ENCODE measurements at places on chromosomes 1 and 21.

DNA sequence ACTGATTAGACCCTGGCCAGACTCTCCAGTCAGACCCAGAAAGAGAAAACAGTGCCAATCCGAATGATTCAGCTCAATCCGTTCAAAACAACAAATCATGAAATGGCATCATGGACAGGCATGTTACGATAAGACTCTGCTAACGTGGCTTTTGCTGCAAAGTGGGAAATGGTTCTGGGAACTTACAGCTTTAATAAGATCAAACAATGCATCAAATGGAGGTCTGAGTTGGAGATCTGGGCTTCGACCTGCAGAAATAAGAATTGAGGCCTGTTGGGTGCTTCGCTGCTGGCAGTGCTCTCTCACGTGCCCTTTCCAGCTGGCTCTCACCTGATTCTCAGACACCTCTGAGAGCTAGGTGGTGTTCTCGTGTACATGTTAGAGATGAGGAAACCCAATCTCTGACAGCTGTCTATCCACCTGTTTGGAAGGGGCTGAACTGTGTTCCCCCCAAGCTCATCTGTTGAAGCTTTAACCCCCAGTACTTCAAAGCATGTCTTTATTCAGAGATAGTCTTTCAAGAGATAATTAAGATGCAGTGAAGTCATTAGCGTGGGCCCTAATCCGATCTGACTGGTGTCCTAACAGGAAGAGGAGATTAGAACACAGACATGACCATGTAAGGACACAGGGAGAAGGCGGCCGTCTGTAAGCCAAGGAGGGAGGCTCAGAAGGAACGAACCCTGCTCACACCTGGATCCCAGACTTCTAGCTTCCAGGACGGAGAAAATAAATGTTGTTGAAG, 45.5 kb upstream of the ETS2 start:
- DNase-seq, result no peak

- peak; percentile 38 for DNase-seq
Measured at GRCh38 chr1:91731815-91732214, 154.1 kb downstream of the TGFBR3 start.

DNA sequence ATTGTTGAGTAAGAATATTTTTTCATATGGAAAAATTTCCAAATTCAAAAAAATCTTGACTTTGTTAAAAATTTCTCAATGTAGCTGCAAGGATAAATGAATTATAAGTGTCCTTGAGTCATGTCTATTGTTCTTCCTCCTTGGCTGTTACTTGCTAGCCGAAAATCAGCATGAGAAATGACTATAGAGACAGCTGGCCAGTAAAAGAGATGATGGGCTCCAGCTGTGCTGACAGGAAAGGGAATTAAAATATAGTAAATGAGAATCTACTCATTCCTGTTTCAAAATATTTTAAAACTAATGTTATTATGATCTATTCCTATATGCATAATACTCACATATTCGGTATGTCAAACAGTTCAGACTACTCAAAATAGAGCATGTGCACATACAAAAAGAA, 1292.6 kb downstream of the BRINP3 start:
- no peak for DNase-seq

- no peak for DNase-seq
Measured at GRCh38 chr1:34128186-34128889, 36.7 kb downstream of the CSMD2 start.

- no peak for DNase-seq
Measured at GRCh38 chr21:32806810-32807386, 35.3 kb upstream of the PAXBP1 start.

DNA sequence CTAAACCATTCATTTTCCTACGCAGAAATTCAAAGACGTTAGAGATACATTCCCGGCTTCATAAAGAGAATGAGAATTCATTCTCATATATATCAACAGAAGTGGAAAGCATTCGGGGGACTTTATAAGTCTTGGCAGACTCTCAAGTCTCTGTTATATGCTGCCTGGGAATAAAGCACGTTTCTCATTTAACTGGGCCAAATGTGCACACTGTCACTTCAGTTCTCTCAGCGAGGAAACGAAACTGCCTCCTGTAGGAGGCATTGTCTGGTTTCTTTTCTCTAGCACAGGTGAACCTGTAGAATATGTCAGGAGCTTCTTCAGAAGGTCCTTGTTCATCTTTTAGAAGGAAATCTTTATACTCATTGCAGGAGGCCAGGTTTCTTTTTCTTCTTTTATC, 367.6 kb downstream of the PTBP2 start:
- DNase-seq, result no peak

DNA sequence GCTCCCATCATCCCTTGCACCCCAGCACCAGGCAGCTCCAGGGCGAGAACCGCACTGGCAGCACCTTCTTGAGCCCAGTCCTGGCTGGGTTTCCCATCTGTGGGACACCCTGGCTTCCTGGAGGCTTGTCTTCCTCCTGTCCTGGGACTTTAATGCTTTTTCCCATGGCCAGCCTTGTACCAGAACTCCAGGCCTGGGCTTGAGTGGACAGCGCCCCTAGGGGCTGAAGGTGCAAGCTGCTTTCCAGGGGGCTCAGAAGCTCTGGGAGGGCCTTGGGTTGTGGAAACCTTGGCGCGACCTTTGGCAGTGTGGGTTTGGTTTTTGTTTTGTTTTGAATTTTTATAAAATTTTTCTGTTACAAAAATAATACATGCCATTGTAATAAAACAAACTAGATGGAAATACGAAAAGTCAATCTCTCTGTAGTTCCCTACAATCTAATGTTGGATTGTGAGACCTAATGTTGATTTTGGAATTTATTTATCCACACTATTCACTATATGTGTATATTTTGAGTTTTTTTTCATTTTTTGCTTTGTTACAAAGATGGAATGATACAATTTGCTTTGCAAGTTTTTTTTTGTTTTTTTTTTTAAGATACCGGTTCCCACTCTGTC, 33.8 kb upstream of the RPL11 start:
- no peak for DNase-seq

GRCh38 chr21:31725202-31725839, 6.6 kb downstream of the SCAF4 start:
- DNase-seq, result no peak

GRCh38 chr1:113871597-113872113, at the start of gene PTPN22:
Gene PTPN22, minus strand, starts transcription at chr1:113871712.
- DNase-seq, result peak; percentile 72

DNA sequence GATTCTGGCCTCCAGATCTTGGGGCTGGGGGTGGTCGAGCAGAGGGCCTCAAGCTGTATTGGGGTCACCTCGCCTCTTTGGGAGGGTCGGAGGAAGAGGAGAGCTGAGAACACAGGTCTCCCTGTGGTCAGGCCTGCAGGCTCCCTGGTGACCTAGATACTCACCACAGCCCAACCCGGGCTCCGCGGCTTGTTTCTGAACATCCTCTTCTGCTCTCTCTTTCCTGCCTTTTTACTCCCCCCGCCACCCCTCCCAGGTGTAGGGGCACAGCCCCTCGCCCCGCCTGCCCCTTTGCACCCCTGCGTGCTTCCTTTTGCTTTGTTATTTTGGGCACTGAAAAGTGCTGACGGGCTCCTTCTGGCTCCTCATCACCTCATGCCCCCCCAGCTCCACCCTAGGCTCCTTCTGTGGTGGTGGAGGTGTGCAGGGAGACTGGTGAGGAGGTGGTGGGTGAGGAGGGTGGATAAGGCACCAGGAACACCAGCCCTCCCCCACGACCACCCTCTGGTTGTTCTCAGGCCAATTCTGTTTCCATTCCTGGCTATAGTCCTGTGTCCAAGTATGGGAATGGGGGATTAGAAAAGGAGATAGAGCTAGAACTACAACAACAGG, 10.6 kb upstream of the LINGO4 start:
- peak; percentile 57 for DNase-seq
